Fibroblast of pulmonary artery (primary cell): ENCODE measurements at places on chromosomes 3 and 15.

DNA sequence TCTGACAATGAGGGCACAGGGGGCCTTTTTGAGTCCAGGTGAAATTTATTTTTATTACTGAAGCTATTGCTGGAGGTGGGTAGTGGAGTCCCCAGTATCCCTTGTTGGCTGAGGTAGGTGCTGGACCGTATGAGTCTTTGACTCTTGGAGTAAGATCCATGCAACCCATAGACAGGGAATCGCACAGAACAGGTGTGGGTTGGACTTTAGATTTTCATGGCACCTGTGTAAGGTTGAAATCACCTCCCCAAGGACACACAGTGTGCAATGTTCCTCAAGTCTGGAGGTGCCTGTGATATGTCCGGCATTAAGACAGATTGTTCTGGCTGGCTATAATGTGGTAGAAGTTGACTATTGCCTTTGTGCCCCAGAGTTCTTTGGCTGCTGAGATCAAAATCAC lies 23.5 kb downstream of the MKRN3 start:
- DNase-seq: no peak

- DNase-seq: peak; percentile 79
These were observed 138.9 kb upstream of the COL8A1 start for GRCh38 chr3:99499235-99500158.

DNA sequence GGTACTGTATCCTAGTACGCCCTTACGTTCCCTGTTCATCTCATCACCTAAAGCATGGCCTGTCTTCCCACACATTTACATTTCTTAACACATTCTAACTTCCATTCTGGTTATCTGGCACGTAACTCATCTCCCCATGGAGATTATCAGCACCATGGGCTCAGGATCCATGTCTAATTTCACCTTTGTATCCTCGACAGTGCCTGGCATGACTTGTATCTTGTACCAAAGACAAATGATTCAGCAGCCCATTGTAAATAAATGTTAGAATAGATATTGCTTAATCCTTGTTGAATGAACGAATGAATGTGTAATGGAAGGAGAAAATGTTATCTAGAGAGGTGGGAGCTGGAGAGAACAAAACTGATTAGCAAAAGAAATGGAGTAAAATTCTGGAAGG lies 69.7 kb upstream of the TPM1 start:
- DNase-seq: peak; percentile 72

DNA sequence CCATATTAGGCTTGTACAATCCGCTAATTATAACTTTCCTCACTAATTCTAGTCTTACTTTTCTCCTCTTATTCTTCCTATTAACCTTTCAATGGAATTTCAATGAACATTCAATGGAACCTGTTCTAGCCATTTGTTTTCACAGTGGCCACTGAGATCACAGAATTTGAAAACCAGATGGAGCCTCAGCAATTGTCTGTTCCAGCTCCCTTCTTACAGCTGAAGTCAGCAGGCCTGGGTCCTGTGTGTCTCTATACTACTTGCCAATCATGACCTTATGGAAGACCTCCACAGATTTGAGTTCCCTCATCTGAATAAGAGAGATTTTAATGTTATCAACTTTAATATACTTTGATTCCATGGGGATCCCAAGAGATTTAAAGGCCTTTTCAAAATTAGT lies 36.6 kb downstream of the TJP1 start:
- no peak for DNase-seq

- DNase-seq: no peak
These were observed 321.8 kb downstream of the CTNNB1 start for GRCh38 chr3:41521010-41521655.

DNA sequence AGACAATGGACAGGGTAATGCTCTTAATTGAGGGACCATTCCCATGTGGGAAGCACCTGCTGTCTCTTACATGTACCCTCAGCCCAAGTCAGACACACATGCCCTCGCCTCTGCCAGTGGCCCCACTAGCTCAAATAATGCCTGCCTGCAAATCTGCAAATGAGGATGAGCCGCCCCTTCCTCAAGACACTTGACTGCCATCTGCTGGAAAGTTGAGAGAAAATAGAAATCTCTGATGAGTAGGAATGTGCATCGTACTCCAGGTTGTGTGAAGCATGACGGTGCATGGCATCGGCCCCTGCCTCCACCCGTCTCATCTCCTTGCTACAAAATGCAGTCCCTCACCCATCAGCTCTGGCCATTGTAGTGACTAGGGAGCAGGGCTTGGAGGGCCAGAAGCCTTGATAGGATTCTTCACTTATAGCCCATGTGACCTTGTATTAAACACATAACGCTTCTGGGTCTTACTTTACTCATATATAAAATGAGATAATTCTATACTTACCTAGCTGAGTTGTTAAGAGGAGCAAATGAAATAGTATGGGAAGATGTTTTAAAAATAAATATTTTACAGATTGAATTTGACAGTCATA lies 6.3 kb upstream of the SCN5A start:
- peak; percentile 52 for DNase-seq

DNA sequence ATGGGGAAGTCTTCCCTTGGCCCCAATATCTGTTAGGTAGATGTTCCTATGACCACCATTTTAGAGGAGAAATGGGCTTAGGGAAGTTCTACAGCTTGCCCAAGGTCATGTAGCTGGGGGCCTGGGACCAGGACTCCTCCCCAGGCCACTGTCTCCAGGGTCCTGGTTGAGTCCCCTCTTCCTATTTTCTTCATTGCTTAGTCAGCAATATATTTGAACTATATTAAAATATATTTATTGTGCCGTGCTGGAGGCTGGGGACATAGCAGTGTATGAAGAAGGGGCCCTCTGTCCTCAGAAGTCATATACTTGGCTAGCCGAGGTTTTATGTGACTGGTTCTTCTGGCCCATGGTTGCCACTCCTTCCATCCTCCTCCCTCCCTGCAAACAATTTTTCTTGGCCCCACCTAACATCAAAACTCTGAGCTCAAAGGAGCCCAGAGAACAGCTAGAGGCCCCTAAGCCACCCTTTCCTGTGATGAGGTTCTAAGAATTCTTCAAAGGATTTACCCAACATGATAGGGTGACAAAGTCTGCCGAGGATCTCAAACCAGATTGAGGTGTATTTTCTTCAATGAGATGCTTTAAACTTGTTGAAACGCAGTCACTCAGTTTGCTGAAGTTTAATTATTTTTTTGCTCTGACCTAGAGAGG lies 121.2 kb upstream of the RASGRP1 start:
- no peak for DNase-seq
